Epithelial cell of prostate (primary cell): ENCODE measurements at places on chromosomes 4 and X.

GRCh38 chr4:3479358-3480101 is 16.4 kb downstream of the DOK7 start:
- DNase-seq = no peak

- DNase-seq = no peak
These were observed 173.7 kb downstream of the VSIG4 start for GRCh38 chrX:65866146-65866545.

DNA sequence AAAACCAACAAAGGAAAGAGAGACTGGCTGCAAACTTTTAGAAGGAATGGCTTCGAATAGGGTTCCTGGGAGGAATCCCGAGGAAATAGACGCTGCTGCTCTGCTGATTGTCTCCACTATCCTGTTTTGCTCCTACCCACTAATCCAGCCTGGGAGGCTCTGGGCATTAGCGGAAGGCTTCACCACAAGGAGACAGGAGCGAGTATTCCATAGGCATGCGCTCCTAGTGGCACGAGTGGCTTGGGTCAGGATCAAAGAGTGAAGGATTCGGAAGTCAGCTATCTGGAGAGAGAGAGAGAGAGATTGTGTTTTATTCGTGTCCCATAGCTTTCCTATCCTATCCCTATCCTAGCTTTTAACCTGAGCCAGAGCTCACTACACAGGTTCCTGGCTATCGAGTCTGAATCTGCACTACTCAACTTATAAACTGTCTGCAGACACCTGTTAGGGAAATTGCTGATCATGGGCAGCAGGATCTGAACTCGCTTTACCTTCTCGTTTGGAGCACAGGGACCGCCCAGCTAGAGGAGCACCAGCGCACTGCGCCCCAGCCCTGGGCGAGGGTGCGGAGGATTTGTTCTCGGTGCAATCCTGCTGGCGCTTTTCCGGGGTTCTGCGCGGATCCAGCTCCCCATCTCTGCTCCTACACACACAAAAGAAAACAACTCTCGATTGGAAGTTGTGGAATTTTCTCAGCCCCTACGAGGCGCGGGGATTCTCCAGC is 740 bp upstream of the NPY2R start:
- no peak for DNase-seq

- DNase-seq = no peak
These were observed 54.7 kb upstream of the NPNT start for GRCh38 chr4:105840426-105841174.

- no peak for DNase-seq
These were observed 53.4 kb downstream of the AFAP1 start for GRCh38 chr4:7886007-7886973.

DNA sequence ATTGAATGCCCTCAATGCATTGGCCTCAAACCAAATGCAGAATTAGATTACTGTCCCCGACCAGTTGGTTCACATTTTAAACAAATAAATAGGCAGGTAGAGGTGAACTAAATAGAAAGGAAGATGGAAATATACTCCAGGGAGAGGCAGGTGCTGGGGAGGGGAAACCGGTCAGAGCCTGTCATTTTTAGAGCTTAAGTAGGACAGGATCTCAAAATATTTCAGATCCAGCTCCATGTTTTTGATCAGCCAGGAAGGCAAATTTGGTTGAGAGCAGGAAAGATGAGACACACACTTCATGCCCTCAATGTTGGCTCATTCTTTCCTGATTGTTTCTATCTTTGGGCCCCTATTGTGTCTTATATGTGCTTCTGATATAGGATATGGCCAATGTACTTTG is 206.7 kb downstream of the SHROOM3 start:
- DNase-seq = no peak

DNA sequence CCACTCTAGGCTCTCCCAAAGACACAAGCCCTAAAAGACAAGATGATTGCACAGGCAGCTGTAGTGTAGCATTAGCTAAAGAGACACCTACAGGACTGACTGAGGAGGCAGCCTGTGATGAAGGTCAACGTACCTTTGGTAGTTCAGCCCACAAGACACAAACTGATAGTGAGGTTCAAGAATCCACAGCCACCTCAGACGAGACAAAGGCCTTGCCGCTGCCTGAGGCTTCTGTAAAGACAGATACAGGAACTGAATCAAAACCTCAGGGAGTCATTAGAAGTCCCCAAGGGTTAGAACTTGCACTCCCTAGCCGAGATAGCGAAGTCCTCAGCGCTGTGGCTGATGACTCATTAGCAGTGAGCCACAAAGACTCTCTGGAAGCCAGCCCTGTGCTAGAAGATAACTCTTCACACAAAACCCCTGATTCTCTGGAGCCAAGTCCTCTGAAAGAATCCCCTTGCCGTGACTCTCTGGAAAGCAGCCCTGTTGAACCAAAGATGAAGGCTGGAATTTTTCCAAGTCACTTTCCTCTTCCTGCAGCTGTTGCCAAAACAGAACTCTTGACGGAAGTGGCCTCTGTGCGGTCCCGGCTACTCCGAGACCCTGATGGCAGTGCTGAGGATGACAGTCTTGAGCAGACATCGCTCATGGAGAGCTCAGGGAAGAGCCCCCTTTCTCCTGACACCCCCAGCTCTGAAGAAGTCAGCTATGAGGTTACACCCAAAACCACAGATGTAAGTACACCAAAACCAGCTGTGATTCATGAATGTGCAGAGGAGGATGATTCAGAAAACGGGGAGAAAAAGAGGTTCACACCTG is 306.3 kb downstream of the ANK2 start:
- peak; percentile 80 for DNase-seq

- no peak for DNase-seq
These were observed 161.6 kb upstream of the FRMPD4 start for GRCh38 chrX:11976663-11977062.

DNA sequence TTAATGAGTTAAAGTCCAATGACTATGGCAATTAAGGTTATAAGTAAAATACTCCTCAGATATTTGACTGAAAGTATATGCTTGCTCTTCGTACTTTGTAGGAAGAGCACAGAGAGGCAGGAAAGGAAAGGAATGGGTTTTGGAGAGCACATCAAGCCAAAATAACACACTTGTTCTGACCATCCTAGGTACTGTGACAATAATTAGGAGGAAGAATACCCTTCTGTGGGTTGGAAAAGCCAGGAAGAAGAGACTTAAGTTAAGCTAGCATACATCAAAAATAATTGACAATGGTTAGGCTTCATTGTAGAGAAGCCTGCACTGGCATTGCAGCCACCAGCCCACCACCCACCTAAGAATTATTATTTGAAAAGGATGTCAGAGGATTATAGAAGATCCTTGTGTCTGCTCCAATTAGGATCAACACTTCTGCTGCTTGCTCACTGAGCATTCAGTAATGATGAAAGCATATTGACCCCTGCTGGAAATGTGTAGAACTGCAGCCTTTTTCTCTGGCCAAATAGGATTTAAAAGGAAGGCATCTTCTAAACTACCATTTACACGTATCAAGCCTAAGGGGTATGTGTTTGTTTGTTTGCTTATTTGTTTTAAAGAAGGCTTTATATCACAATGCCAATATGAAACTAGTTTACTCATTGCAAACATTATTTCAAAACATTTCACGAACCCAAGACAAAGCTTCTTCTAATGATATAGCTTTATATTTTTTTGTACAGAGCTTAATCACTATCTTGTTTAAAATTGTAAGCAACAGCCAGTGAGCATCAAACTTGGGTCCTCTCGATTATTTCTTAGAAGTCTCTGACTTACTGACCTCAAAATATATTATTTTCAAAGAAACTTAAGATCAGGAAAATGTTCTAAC is 286.2 kb upstream of the TET2 start:
- no peak for DNase-seq

- no peak for DNase-seq
These were observed 2.5 kb downstream of the CACNA1F start for GRCh38 chrX:49230500-49231232.

GRCh38 chr4:73544620-73545019 is 63.1 kb downstream of the AFM start:
- no peak for DNase-seq

- DNase-seq = no peak
These were observed 7.5 kb upstream of the LHFPL1 start for GRCh38 chrX:112687189-112687691.

GRCh38 chr4:18020145-18020670 is 1.3 kb downstream of the LCORL start:
- no peak for DNase-seq

GRCh38 chrX:48937054-48937907 is 18.5 kb upstream of the PIM2 start:
- DNase-seq = no peak

DNA sequence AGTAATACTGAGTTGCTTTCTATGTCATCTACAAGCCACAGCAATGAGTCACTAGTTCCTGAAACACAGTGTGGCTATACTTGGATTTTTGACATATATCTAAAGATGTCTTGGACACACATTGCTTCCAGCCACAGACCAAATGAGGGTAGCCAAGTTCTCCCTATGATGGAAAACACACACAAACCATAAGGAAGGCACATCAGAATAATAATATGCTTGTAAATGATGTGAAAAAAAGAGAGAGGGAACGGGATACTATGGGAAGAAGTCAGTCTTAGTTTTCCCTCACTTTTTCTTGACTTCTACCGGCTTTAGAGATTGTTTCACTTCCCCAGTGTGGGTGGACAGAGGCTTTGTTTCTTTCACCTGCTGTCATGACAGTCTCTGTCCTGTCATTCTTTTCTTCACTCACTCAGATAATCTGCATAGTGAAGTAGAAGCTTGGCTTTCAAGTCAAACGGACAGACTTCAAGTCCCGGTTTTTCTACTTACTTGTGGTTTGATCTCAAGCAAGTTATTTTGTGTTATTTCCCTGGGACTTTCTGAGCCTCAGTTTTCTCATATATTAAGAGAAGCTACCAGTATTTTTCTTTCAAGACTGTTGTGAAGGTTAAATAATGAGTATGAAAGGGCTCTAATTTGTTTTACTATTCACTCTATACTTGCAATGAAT is 34.7 kb downstream of the P2RY10 start:
- DNase-seq = no peak

DNA sequence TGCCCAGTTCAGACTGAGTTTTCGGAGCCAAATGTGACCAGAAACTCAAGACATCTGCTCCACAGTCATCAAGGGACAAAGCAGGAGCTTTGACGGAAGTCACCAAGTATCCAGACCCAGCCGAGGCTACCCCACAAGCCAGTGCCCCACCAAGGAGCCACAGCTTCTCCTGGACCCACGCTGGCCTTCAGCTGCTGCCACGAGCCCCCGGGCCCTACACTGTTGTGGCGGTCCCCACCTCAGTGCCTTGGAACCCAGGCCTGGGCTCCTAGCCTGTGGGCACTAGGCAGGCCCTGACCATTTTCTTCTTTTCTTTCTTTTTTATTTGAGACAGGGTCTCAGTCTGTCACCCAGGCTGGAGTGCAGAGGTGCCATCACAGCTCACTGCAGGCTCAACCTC is 82.1 kb upstream of the NKX1-1 start:
- DNase-seq = no peak

DNA sequence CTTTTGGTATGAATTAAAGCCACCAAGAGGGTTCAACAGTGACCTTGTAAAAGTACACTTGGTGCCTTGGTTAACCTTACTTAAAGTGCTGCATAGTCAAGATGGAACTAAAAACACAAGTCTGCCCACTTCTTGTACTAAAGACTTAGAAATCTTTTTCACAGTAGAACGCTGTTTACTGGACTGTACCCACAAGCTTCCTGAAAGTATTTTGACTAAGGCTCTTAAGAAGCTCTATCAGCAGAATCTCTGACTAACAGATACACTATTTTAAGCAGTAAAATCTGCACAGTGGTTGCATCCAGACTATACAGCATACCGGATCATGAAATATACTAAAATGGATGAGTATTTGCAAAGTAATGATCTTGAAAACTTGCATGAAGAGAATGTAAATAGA is 7.2 kb downstream of the RAB28 start:
- DNase-seq = no peak

DNA sequence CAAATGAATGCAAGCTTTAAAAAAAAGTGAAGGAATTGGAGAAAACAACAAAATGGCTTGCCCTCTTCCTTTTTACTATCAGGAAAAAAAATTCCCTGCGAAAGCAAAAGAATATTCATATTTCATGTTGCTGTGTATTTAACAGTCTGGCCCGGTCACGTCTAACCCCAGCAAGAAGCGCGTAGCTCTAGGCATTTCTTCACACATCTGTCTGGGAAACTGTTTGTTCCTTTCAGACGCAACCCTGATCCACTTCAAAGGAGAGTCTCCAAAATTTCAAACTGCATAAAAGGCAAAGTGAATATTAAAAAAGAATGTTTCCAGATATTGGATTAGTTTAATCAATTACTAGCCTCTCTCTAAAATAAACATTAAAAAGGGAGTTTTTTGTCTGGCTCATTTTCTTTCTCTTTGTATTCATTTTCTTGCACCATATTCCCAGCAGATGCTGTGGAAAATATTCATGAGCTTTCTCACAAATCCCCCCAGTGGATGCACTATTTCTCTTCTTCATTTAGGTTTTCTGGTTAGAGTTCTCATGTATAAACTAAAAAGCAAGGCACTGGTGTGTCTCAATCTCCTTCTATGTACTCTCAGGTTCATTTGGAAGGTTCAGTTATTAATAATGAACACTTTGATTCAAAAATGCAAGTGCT is 145.3 kb downstream of the MID1 start:
- DNase-seq = no peak
